Amygdala (tissue), 56 donors: ENCODE measurements at places on chromosomes 7 and 10.

- no peak for DNase-seq
These were observed 36.9 kb downstream of the ZNRF2 start for GRCh38 chr7:30321089-30321881.

DNA sequence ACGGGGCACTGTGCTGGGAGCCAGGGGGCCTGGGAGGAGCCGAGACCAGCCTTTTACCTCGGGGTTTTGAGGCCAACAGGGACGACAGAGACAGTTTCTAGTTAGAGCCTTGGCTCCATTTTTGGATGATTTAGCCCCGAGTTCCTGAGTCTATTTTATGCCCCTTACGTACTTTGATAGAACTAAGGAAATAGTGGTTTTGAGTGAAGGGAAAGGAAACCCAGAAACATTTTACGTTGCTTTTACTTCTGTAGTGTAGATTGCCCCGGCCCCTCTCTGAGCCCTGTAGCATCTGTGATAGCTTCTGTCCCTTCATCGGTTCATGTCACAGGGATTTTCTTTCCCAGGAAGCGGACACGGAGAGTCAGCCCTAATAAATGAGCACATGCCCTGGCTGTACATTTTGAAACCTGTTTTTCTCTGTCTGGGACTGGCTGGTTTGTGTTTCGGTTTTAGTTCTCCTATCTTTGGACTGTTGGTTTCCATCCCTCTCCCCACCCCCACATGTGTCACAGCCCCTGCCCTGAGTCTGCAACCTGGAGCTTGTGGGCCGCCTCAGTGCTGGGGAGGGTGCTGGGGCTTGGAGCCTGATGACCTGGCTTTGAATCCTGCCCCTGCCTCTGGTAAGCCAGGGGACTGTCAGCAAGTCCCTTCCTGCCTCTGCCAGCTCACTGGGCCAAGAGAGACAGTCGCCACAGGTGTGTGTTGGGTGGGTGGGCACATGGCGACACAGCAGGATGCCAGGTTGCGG lies 6.9 kb upstream of the ORAI2 start:
- no peak for DNase-seq

DNA sequence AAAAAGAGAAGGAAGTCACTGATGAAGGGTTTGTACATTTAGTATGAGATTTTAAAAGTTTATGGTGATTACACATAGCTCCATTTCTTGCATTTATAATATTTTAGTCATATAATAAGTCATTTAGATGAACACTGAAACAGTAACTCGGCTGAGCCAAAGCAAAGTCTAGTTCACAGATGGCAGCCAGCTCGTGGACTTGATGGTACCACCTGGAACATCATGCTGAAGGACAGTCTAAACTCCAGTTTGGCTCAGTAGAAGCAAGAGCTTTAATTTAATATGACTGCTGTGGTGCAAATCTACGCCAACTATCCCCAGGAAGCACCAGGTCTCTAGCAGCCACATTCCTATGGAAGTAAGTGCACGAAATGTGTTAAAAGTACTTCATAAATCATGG lies 16.4 kb downstream of the SRI start:
- no peak for DNase-seq

DNA sequence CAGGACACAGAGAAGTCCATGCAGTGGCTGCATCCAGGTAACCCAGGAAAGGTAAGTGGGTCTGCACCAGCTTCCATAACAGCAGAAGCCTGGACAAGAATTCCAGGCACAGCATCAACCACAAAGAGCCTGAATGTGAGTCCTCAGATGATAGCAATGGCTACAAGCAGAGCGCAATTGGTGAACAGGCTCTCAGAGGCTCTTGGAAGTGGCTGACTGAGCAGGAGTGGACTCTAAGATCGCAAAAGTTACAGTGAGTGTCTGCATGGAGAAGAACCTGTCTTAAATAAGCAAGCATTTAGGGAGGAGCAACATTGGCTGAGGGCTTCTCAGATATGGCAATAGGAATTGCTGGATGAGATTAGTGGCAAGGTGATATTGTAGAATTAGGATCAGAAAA lies 41.6 kb upstream of the VWC2 start:
- no peak for DNase-seq

DNA sequence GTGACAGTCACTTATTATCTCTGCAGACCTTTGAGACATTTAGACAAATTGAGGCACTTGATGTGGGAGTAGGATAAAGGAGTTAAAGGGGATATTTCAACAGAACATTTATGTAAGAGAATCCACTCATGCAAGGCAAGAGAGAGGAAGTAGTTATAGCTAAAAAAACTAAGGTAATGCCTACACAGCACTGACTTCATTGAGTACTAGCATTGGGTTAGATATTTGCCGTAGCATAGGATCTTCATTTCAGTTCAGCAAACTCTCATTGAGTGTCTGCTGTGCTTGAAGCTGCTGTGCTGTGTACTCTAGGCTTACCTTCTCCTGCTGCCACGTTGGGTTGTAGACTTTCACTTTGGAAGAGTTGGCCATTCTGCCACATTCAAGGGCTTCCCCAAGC lies 10.5 kb upstream of the ENTPD1 start:
- no peak for DNase-seq

DNA sequence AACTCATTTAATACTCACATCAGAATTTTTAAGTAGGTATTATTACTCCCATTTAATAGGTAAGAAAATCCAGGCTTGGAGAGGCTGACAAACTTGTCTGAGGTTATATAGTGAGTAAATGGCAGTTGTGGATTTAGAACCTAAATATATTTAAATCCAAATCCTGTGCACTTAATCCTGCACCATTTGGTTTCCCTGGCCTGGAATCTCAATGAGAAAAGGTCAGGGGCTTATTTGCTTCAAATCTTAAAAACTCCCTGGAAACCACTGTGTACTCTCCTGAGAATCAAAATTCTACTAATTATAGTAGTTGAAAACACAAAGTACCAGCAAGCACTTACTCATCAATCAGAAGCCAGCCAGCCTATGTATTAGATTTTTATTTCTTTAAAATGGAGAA lies 97.7 kb downstream of the DNMBP start:
- DNase-seq: no peak

DNA sequence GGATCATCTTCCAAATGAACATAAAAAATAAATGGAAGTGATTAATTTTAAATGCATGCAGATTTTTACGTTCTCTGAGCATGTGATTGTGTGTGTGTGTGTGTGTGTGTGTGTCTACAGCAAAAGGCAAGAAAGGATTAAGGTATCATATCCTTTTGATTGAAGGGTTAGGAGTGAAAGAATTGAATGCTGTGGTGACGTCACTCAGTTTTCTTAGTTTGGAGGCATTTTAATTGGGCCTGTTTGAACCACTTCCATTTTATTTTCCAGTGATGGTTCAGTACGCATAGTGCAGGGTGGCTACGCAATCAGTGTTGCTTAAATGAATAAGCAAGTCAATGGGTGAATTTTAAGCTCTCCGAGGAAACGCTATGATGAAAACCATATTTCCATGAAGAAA lies 31.3 kb downstream of the TACC2 start:
- DNase-seq: no peak

DNA sequence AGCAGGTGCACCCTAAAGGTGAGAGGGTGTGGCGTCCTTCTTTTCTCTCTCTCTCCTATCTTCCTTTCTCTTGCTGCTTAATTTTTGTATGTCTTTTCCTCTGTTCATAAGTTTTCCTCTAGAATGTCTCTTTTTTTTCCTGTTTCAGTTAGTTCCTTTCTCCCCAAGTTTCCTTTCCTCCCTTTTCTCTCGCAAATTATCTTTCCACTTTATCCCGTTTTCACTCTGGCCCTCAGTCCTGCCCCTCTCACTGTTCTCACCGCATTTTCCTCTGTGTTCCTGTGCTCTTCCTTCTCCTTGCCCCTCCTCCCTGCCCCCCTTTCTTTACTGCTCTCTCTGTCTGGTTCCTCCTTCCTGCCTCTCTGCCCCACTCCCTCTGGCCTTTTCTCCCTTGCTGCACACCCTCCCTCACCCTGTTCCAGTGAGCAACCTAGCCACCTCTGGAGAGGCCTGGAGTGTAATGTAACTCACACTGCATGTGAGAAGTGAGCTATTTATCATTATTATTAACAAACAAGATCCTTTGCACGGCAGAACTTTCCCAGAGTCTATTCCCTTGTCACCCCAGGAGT lies 158.5 kb downstream of the C10orf105 start:
- DNase-seq: no peak

DNA sequence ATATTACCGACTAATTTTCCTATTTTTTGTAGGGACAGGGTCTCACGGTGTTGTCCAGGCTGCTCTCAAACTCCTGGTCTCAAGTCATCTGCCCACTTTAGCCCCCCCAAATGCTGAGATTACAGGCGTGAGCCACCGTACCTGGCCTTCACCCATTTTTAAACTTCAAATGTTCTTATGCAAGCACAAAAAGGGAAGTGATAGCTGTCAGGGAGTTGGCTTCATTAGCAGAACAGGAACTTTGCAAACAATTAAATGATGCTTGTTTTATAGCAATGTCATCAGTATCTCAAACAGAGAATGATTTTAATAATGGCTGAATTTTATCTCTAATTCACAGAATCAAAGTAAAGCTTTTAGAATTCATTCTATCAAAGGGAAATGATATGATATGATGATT lies 49.8 kb upstream of the FAM171A1 start:
- no peak for DNase-seq

GRCh38 chr7:44561962-44562621 lies 11.6 kb downstream of the DDX56 start:
- DNase-seq: no peak

DNA sequence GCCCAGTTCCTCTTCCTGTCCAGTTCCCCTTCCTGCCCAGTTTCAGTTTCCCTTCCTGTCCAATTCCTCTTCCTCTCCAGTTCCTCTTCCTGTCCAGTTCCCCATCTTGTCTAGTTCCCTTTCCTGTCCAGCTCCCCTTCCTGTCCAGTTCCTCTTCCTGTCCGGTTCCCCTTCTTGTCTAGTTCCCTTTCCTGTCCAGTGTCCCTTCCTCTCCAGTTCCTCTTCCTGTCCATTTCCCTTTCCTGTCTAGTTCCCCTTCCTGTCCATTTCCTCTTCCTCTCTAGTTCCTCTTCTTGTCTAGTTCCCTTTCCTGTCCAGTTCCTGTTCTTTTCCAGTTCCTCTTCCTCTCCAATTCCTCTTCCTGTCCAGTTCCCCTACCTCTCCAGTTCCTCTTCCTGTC lies 68.1 kb upstream of the ADCY1 start:
- no peak for DNase-seq
